Mesenteric fat pad (tissue), 1 donor: ENCODE measurements at places on chromosomes 6 and 20. TPM values are rescaled to one million over a fixed set of nuclear protein-coding genes. Genes with fewer than 3 reads are reported as not detected.

The OLIG3 gene
- not detected for total RNA-seq

The BTN3A1 gene
- total RNA-seq = 15.4 TPM

The PPIL6 gene
- total RNA-seq = 2.3 TPM

The FAM83B gene
- total RNA-seq = not detected

The LAMP5 gene
- total RNA-seq = 0.22 TPM

The LINC00237 gene
- total RNA-seq = not detected

The HLA-B gene
- total RNA-seq = 914 TPM

The GNMT gene
- total RNA-seq = 0.61 TPM

The OR2B6 gene
- not detected for total RNA-seq

The BEND6 gene
- 0.90 TPM for total RNA-seq

The CYB5R4 gene
- total RNA-seq = 24.6 TPM

The TREML2 gene
- 1.0 TPM for total RNA-seq

- no peak for DNase-seq
Measured at GRCh38 chr6:44050872-44051505, 76.3 kb downstream of the MRPL14 start.

DNA sequence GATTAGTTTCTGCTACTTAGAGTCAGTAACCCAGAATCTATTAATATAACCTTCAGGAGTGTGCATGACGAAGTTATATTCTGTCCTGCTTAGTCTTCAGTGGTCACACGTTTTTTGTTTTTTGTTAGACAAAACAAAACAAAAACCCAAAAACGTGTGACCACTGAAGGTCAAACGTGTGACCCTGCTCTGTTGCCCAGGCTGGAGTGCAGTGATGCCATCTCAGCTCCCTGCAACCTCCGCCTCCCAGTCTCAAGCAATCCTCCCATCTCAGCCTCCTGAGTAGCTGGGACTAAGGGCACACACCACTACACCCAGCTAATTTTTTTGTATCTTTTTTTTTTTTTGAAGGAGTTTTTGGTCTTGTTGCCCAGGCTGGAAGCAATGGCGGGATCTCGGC, 142.4 kb downstream of the BCAS1 start:
- DNase-seq = no peak

DNA sequence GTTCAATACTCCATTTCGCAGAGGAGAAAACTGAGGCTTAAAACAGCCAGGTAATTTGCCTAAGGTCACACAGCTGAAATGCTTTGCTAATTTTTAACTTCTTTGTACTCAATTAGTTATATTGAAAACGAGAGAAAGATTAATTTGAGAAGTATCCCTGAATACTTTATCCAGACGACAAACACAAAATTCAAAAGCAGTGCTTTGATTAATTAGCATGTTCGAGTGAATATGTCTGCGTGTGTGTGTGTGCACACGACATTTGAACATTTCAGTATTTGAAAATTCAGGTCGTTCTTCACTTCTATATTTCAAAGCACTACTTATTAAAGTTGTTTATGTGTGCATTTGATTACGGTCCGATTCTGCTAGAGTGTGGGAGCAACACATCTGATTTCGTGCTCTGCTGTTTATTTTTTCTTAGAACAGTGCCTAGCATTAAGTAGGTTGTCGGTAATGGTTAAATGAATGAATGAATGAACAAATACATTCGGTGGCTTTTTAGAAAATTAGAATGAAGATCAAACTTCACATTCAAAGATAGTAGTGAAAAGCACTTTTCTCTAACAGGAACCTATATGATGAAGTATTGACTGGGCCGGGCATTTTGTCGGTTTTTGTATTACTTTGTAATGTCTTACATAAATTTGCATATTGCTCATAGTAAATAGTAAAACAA, 36.9 kb upstream of the SYNCRIP start:
- DNase-seq = no peak

DNA sequence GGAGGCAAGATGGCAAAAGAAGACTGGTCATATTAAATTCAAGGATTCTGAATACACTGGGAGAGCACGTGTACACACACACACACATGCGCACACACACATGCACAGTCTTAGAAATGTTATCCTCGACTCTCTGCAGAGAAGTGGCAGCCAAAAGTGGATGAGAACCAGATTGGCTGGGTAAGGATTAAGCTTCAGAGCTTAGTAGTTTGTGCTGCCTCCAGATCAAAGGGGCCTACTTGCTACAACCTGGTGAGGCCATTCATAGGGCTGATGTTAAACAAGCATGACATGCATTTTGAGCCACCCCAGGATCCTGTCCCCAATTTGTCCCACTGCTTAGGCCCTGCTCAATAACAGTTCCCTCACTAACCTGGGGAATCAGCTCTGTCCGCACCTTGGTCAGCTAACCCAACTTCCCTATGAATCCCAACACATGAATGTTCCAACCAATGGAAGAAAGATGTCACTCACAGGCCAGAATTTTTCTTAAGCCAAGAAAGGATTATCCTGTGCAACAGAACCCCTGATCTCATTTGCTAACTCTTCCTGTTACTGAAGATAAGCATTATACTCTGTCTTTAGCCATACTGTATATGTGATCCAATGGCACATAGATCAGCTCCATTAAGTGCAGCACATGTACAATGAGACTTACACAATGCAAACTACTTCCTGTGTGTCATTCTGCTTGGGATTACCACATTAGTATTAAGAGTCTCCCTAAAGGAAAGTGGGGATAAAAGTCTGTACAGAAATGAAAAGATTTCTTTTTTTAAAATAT, 31.0 kb downstream of the TOMM6 start:
- DNase-seq = no peak

DNA sequence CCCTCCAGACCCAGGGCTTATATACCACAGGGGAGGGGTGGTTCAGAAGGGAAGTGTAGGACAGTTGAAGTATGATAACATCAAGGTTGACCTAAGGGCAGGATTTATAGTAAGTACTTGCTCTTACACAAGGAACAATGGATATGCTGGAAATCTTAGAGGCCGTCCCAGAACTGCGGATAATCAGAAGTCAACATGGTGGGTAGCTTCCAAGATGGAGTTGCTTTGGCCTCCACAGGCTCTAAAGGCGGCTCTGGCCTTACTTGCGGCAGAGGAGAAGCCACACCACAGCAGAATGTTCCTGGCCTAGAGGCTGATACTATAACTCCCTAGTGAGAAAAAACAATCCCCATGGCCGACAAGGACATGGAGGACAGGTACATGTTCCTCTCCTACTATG, 344.7 kb downstream of the CDC5L start:
- no peak for DNase-seq

GRCh38 chr6:108164815-108165706, 761 bp upstream of the NR2E1 start:
- DNase-seq = no peak

GRCh38 chr20:63957004-63957689, 931 bp upstream of the UCKL1 start:
- no peak for DNase-seq

- DNase-seq = no peak
Measured at GRCh38 chr6:52566201-52566600, 10.7 kb downstream of the TRAM2 start.

GRCh38 chr6:134911547-134911946, 38.4 kb downstream of the ALDH8A1 start:
- no peak for DNase-seq

DNA sequence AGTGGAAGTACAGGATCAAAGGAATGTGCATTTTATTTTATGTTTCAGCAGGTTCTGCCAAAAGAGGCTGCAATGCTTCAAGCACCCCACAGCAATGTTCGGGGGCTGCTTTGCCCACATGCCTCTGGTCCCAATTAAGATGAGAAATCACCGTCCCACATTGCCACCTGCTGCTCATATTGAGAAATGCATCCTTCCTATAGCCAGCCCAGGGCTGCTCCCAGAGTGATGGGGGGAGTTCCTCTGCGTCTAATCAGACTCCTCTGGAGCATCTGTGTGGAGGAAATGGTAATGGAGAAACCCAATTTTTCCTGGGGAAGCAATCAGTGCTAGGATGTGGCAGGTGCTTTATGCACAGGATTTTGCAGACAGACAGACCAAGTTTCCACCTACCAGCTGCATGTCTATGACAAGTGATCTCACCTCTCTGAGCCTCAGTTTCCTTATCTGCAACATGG, 33.7 kb downstream of the PTGIS start:
- DNase-seq = no peak

DNA sequence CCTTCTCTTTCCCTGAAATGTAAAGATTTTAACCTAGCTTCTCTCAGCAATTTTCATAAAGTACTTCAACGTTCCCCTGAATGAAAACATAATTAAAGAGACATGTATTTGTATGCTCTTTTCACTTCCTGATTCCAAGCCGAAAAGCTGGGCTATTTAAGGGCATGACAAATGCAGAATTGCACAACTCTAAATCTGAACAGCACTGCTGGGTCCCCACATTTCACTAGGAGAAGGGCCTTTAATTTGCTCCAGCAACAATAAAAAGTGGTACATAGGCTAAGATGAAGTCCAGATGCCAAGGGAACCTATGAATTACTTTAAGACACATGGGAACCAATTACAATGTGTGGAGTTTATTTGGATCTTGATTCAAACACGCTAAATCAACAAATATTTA, 42.0 kb downstream of the IRAK1BP1 start:
- DNase-seq = no peak

- no peak for DNase-seq
Measured at GRCh38 chr6:168342636-168343035, 23.1 kb upstream of the DACT2 start.

- no peak for DNase-seq
Measured at GRCh38 chr6:101980924-101981323, 587.4 kb downstream of the GRIK2 start.

DNA sequence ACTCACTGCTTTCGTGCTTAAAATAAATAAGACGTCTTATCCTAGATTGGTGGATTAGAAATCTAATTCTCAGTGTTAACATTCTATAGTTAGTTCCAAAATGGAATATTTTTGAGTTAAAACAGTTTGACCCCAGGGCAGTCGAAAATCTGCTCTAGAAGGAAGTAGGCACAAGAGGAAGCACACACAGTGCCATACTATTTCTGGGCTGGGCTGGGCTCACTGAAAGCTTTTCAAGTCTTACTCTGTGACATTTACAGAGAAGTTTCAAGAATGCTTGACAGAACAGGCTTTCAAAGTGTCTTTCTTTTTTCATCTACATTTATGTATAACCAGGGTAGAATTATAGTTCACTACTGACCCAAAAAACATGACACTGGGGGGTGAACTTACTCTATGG, 209.8 kb downstream of the SOD2 start:
- no peak for DNase-seq

DNA sequence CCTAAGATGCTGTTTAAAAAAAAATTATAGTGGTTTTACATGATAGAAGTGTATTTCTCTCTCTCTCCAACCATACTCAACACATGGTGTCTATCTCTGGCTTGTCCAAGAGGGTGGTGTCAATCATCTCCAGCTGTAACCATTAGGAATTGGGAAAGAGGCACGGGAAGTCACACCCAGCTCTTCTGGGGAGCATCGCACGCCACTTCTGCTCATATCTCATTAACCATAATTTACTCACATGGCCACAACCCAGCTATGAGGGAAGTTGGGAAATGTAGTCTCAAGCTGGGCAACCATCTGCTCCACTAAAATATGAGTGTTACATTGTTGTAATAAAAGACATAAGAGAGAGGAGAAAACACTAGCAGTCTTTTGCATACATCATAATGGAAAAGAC, 30.4 kb upstream of the TSHZ2 start:
- DNase-seq = no peak

DNA sequence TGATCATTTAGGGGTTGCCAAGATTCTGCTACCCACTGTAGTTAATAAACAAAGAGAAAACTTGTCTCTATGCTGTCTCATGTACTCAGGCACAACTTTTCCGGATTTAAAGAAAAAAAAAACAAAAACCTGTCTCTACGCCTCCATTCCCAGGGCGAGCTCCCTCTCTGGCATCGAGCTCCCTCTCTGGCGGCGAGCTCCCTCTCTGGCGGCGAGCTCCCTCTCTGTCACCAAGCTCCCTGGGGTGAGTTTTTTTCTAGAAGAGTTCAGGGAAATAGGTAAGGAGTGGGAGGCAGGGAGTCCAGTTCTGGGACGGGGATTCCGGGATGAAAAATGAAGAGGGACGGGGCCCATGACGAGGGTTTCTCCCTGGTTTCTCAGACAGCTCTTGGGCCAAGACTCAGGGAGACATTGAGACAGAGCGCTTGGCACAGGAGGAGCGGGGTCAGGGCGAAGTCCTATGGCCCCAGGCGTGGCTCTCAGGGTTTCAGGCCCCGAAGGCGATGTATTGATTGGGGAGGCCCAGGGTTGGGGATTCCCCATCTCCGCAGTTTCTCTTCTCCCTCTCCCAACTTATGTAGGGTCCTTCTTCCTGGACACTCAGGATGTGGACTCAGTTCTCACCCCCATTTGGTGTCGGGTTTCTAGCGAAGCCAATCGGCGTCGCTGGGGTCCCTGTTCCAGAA, 16.5 kb upstream of the HLA-A start:
- DNase-seq = no peak

- DNase-seq = no peak
Measured at GRCh38 chr6:146331013-146331412, 212.6 kb upstream of the RAB32 start.

GRCh38 chr20:21125072-21125848, 622 bp upstream of the KIZ start:
- DNase-seq = no peak

- DNase-seq = no peak
Measured at GRCh38 chr20:53413186-53413631, 180.4 kb downstream of the ZNF217 start.

GRCh38 chr6:163952005-163952404, 537.5 kb downstream of the QKI start:
- no peak for DNase-seq
